ENCODE measurements at places on chromosomes 2 and 18.
A peak's percentile ranks its signal among the peaks of the same experiment; 100 is the strongest.

DNA sequence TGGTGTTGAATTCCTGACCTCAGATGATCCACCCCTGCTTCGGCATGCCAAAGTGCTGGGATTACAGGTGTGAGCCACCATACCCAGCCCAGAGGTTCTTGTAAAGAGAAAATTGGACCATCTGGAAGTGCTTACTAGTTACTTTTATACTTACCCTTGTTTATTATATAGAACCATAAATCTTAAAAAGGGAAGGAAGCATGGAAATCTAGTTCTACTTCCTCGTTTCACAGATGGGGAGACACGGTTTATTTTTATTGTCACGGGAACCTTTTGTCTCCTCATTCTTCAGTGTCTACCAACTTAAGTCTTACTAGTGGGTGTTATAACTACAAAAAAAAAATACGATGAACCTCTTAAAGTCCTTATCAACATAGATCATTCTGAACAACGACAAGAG lies 45.8 kb upstream of the PDK1 start:
- DNase-seq = no peak

- no peak for DNase-seq
These were observed 332.8 kb upstream of the FSHR start for GRCh38 chr2:49487139-49487538.

DNA sequence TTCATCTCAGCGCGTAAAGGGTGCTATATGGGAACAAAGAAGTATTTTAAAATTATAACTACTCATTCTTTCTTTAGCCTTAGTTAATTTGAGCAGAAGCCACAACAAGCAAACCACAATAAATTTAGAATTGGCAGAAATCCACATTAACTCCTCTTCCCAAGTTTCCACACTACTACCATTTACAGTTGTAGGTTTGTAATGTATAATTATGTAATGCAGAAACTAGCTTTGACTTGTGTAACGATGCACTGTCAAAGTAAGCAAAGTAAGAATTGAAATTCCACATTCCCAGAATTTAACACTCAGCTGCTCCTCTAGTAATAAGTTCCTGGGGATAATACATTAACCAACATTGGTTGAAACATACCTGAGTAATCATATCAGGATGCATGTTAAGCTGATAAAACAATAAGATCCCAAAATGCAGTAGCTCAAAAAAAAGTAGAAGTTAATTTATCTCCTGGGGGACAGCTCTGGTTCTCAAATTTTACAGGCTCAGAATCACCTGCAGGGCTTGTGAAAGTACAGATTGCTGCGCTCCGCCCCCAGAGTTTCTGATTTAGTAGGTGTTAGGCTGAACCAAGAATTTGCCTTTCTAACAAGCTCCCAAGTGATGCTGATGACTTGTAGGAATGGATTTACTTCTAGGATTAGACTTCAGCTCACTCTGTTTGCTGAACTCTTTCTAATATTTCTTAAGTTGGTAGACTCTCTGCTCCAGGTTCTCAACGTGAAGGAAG lies 9.9 kb downstream of the GRP start:
- DNase-seq = no peak

DNA sequence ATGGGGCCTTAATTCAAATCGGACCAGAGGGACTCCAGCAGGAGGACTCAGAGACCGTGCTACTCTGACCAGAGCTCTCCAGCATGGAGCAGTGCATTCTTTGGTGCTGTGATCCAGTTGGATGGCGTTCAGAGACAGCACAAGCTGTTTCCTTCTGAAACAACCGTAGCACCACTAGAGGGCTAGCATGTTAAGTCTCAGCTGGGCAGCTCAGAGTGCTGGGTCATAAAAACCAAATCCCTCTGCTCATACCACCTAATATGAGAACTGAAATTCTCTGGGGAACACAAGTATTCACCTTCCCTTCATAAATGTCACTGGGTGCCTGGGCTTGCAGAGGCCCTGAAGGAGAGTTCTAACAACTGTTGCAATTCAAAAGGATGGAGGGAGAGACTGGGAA lies 97.7 kb upstream of the TFCP2L1 start:
- no peak for DNase-seq

DNA sequence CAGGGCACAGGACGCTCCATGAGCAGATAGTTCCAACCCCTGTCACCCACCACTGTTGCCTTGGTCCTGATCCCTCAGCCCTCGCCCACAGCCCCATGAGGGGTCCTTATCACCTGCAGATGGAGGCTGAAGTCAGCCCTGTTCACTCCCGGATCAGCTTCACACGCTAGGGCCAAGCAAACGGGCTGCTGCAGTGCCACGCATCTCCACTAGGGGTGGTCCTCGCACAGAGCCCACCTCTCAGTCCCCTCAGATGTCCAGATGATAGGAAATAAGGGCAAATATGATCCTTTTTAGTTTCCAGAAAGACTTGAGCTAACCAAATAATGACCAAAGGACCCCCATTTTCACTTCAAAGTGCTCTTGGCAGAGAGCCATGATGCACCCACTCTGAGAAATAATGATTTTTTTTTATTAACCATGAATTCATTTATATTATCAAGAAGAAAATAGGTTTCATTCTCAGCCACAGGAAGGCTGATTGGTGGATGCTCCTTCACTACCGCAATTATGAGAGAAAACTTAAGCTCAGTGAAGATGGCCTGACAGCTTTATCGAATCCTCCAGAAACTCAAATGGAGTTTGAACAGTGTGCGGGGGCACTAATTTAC lies 71.9 kb upstream of the KLHL29 start:
- no peak for DNase-seq

DNA sequence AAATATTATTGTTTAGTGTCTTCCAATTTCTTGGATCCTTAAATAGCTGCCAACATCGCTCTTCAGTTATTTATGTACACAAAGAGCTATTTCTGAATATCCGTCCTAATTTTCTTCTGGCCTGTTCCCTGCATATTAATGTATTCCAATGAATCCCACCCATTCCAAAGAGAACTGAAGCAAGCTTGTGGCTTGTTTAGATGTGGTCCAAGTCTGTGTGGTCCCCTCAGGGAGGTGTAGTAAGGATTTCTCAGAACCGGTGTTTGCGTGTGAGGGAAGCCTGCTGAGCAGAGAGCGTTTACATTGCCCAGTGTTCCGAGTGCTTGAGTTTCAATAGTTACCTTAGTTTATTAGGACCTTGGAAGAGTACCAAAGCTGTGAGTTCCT lies 25.1 kb upstream of the IL1R1 start:
- DNase-seq = no peak

DNA sequence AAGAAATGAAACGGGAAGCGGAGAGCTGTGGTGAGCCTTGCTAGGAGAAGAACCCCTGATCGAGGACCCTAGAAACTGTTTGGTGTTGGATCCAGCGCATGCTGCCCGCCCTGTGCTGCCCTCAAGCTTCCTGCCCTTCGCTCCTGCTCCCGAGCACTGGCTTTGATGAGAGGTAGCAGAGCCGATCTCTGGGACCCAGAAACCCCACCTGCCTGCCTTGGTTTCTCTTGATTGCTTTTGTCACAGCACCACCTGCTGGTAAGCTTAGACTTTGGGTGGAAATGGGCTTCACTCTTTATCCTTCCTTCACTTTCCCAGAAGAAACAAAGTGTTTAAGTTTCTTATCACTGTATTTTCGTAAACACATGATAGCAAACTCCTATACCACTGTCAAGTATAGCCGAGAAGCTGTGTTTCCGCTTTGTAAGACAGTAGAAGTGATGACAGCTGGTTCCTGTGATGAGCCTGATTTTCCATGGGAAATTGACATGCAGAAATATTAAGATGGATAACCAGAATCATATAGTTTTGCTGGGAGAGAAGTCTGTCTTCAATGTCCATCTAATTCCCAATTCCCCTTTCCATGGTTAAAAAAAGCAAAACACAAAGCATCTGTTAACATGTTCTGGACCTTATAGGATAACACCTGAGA lies 267.4 kb downstream of the PHLPP1 start:
- DNase-seq = peak; percentile 37

DNA sequence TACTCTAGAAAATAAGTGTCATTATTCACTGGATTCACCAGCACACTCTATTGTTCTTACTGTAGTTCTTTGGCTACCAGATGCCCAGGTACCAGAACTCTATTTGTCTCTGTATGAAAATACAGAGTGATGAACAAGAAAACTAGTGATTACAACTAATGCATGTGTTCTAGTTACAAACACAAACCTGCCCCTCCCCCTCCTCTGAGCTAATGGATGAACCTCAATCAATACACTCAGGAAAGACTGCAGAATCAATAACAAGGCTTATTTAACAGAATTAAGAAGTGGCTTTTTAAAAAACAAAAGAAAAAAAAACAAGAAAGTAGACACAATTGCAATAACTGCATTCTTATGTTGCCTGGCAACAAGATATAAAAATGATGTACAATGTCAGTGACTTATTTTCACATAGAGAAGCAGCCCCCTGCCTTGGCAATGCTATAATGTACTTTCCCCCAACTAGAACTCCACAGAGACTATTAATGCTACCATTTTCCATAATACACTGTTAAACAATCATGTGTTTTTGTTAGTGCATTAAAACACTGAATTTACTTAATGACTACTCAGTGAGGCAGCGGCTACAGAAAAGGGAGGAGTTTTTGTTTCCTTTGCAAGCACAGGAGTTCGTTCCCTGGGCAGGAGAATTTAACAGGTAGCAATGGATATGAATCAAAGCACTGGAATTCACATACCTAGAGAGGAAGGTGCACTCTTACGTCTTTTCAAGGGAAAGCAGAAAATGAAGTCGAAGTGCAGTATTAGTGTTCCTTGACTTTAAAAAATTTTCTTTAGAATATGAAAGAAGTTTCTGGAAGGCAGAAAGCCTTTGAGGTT lies 318.8 kb upstream of the REV1 start:
- DNase-seq = no peak

GRCh38 chr2:26701596-26701995 lies 9.1 kb downstream of the KCNK3 start:
- DNase-seq = no peak

GRCh38 chr2:16691261-16691660 lies 25.6 kb upstream of the CYRIA start:
- DNase-seq = no peak

GRCh38 chr2:34831096-34831495 lies 1232.0 kb upstream of the FAM98A start:
- no peak for DNase-seq

- DNase-seq = no peak
These were observed 297.6 kb downstream of the PARD3B start for GRCh38 chr2:204842661-204843485.

- DNase-seq = no peak
These were observed 500.1 kb downstream of the ARHGAP15 start for GRCh38 chr2:143629340-143629739.

GRCh38 chr18:5464251-5464650 lies 79.5 kb downstream of the EPB41L3 start:
- no peak for DNase-seq

DNA sequence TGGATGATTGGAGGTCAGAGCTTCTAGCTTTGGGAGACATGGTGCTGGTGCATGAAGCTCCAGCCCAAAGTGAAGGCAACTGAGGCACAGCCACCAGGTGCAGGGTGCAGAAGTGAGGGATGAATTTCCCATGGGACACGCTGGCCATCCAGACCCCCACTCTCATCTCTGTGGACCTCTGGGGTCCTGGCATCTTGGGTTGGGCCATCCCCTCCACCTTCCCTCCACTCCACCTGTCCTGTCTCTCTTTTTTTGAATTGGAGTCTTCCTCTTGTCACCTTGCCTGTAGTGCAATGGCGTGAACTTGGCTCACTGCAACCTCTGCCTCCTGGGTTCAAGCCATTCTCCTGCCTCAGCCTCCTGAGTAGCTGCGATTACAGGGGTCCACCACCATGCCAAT lies 3.4 kb downstream of the NGEF start:
- DNase-seq = no peak

DNA sequence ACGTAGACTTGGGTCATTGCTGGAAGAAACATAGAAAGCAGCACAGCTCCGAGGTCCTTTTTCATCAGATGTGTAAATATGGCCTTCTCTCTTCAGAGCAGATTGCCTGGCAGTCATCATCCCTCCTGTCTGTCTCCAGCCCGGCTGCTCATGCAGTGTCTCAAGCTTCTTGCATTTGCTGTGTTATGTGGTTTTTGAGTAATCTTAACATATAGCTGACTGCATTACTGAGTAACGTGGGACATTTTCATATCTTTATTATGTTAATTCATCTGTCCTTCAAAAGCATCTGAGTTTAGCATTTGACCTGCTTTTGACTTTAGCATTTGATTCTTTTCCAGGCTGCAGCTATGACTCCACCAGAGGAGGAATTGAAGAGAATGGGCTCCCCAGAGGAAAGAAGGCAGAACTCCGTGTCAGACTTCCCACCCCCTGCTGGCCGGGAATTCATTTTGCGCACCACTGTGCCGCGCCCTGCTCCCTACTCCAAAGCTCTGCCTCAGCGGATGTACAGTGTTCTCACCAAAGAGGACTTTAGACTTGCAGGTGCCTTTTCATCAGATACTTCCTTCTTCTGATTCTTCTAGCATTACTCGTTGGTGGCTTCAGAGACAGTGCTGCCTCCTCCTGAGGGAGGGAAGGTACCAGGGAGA lies 116.2 kb downstream of the RAB3GAP1 start:
- no peak for DNase-seq

DNA sequence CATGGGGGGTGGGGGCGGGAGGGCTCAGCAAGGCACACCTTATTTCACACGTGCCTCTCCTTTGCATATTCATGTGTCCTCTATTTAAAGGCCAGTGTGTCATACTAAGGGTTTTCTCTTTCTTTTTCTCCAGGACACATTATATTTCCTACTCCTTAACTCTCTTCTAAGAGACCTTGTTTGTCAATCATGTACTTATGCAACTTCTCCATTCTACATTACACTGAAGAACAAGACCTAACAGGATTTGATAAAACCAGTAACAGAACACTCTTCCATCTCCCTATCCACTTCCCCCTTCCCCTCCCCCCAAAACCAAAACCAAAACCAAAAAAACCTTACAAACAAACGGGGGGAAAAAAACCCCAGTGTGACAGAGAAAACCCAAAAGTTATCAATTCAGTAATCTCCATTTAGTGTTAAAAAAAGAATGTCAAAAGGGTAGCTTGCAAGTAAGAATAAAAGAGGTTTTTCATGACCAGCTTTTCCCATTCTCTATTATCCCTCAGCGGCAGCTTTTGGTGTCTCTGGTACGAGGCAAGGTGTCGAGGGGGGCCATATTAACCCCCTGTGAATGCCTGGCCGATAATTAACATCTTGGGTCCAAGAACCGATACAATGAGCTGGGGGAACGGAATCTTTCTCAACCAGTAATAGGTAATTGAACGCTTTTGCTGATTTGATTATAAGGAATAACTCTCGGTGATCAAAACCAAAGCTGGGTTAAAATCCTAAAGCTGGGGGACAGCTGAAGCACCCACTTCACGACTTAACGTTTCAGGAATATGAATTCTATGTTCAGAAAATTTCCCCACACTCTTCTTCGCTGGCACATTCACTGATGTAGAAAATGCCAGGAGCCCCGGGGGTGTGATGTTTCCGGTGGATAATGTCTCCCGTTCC lies 191.0 kb upstream of the TCF4 start:
- DNase-seq = no peak

GRCh38 chr2:96801786-96802595 lies 14.1 kb upstream of the CNNM3 start:
- peak; percentile 42 for DNase-seq

DNA sequence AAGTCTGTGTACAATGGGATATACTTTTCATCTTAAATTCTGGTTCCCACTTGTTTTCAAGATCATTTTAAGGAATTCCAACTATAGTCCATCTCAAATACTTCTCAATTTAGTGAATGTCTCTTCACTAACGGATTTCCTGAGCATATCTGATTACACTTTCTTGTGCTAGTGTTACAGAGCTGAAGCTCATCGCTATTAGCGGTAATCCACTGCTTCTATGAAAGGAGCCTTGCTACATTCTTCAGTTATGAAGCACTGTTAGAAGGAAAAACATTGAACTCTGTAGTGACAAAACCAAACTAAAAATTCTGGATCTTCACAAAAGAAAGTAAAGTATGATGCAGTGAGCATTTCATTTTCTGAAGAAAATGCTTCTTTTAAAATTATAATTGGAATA lies 72.0 kb downstream of the AGPS start:
- no peak for DNase-seq
